IPS DF 6.9 (cell line): ENCODE measurements at places on chromosomes 13 and 19.

- DNase-seq: no peak
Measured at GRCh38 chr13:67966065-67966464, 735.9 kb upstream of the PCDH9 start.

DNA sequence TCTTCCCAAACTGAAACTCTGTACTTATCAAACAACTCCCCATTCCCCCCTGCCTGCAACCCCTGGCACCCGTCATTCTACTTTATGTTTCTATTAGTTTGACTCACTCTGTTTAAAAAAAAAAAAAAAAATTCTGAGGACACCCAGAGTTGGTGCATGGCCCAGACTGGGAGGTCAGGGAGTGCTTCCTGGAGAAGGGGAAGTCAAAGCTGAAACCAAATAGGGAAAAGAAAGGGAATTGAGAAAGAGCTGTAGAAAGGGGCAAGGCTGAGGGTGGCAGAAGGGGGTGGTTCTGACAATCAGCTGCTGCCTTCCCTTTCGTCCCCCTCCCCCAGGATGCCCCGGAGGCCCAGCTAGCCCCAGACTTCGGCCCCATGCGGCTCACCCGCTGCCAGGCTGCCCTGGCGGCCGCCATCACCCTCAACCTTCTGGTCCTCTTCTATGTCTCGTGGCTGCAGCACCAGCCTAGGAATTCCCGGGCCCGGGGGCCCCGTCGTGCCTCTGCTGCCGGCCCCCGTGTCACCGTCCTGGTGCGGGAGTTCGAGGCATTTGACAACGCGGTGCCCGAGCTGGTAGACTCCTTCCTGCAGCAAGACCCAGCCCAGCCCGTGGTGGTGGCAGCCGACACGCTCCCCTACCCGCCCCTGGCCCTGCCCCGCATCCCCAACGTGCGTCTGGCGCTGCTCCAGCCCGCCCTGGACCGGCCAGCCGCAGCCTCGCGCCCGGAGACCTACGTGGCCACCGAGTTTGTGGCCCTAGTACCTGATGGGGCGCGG lies 9.0 kb upstream of the STRN4 start:
- no peak for DNase-seq

DNA sequence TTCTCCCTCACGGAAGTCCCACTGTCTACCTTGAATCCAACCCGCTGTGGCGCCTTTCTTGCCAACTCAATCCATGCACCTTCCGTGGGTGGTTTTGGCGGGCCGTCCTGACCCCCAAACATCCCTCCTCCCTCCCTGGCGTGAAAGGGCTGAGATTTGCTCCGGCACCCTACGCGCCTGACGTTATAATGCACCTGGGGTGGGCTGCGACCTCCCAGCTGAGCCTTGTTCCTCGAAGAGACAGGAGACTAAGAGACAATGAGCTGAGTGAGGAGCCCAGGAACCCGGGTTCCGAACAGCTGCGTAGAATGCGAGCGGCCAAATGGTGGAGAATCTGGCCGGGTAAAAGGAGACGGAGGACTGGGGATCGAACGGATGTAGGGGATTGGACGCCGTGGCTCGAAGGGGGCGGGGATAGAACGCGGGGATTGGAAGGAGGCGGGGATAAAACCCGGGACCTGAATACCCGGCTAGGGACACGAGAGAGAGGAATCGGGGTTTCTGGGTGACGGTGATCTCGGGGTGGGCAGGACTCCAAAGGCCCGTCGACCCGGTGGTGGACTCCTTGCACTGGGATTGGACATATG lies at the start of gene CPT1C:
Gene CPT1C, plus strand, starts transcription at position 461 of the 587 bp plus-strand sequence. CDS start 1,137 bp downstream, outside the sequence.
- no peak for DNase-seq

- DNase-seq: no peak
Measured at GRCh38 chr19:10669246-10669645, 15.1 kb downstream of the ILF3 start.

- DNase-seq: no peak
Measured at GRCh38 chr13:110237875-110238817, 68.8 kb downstream of the COL4A1 start.

DNA sequence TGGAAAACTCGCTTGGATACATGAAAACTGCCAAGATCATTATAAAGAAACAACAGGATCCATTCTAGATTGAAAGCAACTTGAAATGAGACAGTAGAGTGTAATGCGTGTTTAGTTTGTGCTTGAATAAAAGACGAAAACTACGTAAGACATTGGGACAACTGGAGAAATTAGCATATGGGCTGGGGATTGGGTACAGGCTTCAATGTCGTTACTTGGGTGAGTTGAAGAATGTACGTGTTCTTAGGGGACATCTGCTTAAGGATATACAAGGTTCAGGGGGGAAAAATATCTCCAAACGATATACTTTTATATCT lies 471 bp upstream of the ERVK3-1 start:
- DNase-seq: no peak

GRCh38 chr19:4059891-4060620 lies 6.6 kb downstream of the ZBTB7A start:
- no peak for DNase-seq

- no peak for DNase-seq
Measured at GRCh38 chr13:109309625-109310363, 476.6 kb downstream of the IRS2 start.

GRCh38 chr13:80047406-80047805 lies 293.5 kb downstream of the SPRY2 start:
- DNase-seq: no peak

- no peak for DNase-seq
Measured at GRCh38 chr19:42232435-42232834, 10.0 kb downstream of the GSK3A start.

GRCh38 chr13:49679246-49679645 lies 12.0 kb downstream of the EBPL start:
- DNase-seq: no peak

- no peak for DNase-seq
Measured at GRCh38 chr13:50955798-50956197, 46.2 kb downstream of the RNASEH2B start.

DNA sequence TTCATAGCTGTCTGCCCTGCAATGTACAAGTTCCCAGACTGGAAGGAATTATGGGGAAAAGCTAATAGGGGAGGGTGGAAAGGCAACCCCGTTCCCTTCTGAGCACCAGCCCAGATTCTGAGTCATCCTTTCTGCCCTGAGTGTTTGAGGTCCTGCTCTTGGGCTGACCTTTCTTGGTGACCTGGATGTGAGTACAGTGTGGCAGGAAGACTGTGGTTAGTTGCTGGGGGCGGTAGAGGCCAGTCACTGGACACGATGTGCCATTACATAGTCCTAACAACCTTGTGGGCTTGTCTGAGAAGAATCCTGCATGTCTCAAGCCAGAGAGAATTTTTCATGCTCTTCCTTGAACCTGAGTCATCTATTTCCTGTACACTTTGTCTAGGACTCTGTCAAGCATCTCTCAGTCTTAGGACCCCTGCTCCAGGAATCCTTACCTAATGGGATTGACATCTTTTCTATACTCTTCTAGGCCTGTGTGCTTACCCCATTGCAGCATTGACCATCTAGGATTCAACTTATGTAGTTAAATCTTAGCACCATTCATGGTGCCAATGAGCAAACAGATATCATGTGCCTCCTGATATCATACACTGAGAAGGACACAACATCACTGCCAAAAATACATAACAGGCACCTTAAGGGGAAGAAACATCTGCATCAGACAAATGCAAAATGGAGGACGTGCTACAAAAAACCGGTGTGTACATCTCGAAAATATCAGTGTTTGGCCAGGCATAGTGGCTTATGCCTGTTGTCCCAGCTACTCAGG lies 8.1 kb upstream of the ANGPTL4 start:
- DNase-seq: no peak

DNA sequence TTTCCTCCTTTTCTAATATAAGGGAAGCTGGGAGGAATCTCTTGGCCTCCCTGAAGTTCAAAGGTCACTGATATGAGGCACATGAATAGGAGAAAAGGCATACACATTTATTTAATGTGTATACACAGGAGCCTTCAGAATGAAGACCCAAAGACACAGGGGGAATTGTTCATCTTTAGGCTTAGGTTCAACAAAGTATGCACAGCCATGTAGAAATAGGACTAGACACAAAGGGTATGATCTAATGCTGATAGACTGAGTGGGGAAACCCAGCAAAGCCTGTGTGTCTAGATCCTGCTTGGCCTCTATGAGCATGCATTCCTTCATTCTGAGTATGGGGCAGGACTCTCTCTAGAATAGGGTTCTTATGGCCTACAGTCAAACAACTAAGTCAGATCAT lies 177.1 kb upstream of the RFC3 start:
- no peak for DNase-seq

DNA sequence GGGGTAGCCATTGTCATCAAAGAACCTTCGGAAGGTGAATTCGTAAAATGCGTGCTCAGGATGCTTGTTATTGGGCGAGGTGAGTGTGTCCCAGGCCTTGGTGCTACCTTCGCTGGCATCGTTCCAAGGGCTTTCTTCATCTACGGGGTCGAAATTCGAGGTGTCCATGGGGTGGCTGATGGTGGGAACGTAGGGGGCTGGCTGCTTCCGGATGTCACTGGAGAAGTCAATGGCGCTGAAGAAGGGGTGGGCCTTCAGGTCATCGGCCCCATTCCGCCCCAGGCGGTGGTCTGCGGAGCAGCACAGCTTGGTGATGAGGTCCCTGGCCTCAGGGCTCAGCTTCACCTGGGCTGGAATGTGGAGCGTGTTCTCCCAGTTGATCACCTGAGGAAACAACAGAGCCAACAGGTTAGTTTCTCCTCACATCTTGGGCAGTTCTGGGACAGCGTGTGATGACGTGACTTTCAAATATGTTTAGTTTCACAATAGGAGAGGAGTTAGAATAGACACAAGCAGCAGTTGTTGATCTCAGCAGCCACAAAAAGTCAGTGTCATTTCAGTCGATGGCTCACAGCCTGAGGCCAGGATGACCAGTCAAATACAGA lies 72.5 kb upstream of the XPO4 start:
- DNase-seq: no peak

DNA sequence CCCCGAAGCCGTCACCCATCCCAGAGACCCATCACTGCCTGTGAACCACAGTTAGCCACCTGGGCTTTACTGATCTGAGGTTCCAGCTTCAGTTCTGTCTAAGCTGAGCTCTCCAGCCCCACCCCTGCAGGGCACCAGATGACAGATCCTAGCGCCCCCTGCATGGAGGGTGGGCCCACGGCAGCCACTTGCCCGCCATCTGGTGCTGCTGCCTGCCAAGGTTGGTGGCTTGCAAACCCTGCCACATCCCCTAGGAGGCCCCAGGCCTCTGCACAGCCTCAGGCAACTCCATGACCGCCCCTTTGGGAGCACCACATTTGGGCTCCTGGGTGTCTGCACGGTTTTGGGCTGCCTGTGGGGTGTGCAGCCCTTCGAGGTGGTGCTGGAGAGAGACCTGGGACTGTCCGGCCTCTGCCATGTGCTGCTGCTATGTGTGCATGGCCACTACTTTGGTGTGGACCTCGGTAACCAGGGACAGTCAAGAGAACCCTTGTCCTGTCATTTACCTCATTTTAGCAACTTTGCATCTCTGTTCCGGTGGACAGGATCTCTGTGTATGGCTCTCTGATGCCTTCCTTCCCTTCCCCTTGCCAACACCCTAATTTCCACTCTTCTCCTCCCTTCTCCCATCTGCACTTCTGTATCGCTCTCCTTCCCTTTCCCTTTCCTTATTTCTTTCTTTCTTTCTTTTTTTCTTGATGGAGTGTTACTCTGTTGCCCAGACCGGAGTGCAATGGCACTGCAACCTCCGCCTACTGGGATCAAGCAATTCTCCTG lies 17.4 kb upstream of the SDHAF1 start:
- peak; percentile 63 for DNase-seq

DNA sequence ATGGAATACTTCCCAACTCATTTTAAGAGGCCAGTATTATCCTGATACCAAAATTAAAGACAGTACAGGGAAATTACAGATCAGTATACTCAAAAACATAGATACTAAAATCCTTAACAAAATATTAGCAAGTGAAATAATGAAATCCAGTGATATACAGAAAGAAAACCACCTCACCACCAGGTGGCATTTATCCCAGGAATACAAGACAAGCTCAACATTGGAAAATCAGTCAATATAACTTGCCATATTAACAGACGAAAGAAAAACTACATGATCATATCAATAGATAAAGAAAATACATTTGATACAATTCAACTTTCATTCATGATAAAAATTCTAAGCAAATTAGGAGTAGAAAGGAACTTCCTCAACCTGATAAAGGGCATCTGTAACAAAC lies 6.7 kb upstream of the GNA15 start:
- DNase-seq: no peak

- no peak for DNase-seq
Measured at GRCh38 chr13:50195045-50195444, 179.8 kb downstream of the KCNRG start.

DNA sequence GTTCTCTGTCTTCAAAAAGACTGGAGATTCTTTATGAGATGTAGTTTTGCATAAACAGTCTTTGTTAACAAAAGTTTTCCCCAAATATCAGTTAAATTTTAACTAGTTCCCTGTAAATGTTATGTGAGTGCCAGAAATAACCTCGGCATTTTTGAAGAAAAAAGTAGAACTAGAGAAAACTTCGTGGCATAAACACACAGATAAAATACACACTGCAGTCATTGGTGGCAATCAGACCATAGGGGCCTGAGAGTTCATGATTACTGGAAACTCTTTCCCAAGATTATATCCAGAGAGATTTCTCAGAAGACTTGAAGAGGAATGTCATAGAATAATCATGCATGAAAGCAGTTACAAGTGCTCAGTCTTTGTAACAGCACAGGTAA lies 190.0 kb downstream of the MZT1 start:
- no peak for DNase-seq

GRCh38 chr13:97639236-97639635 lies 205.3 kb downstream of the RAP2A start:
- DNase-seq: no peak

DNA sequence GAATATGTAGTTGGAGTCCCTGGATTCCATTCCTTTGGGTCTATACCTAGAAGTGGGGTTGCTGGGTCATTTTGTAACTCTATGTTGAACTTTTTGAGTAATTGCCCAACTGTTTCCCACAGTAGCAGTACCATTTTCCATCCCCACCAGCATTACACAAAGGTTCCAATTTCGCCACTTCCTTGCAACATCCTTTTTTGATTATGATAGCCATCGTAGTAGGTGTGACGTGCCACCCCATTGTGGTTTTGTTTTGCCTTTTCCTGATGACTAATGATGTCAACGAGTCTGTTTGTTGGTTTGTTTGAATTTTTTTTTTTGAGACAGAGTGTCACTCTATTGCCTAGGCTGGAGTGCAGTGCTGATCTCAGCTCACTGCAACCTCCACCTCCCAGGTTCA lies 3.3 kb upstream of the PEX11G start:
- DNase-seq: no peak

- no peak for DNase-seq
Measured at GRCh38 chr13:77836423-77836822, 82.2 kb downstream of the EDNRB start.

- DNase-seq: no peak
Measured at GRCh38 chr13:75507027-75508001, 25.3 kb upstream of the TBC1D4 start.
